ENCODE measurements at places on chromosomes 7 and 10.

- DNase-seq = no peak
Measured at GRCh38 chr7:156111-157007, 36.0 kb upstream of the FAM20C start.

- DNase-seq = no peak
Measured at GRCh38 chr7:82760831-82761230, 317.3 kb upstream of the CACNA2D1 start.

DNA sequence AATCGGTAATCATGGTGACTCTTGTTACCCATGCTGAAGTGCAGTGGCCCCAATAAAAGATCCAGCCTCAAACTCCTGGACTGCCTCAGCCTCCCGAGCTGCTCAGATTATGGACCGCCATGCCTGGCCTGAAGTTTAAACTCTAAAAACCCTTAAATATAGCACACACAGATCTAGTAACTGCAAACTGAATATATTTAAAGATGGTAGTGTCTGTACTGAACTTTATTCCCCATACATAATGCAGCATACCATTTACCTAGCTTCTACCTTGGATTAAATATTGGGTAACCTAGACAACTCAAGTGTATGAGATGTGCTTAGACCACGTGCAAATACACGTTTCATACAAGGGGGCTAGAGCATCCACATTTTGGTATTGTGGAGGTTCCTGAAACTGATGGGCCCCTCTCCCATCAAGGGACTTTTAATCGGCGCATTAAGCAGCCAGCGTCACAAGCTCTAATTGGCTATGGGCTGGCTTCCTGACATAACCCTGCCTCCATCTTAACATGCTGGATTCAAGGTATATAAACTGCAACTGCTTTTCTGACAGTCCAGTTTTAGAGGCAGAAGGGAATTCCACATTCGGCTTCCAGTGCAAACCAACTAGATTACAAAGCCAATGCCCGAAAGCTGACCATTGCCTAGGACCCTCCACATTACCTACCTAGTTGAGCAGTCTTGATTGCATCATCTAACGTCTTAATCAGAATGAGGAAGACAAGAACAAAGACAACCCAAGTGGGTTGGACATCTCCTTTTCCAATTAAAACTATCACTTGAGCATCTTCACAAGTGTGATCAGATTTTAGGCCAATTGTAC lies 13.0 kb downstream of the HNRNPA2B1 start:
- no peak for DNase-seq

DNA sequence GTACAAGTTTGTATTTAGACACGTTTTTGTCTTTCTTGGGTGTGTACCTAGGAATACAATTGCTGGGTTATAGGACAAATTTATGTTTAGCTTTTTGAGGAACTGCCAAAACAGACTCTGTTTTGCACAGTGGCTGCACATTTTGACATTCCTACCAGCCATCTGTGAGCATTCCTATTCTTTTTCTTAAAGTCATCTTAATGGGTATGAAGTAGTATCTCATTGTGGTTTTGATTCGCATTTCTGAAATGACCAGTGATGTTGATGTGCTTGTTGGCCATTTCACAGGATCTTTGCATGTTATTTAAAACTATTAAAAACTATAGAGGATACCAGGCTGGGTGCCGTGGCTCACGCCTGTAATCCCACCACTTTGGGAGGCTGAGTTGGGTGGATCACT lies 32.6 kb upstream of the IL15RA start:
- DNase-seq = no peak

- no peak for DNase-seq
Measured at GRCh38 chr10:110972231-110973134, 53.1 kb downstream of the SHOC2 start.

- no peak for DNase-seq
Measured at GRCh38 chr7:29421010-29421956, 142.4 kb upstream of the PRR15 start.

DNA sequence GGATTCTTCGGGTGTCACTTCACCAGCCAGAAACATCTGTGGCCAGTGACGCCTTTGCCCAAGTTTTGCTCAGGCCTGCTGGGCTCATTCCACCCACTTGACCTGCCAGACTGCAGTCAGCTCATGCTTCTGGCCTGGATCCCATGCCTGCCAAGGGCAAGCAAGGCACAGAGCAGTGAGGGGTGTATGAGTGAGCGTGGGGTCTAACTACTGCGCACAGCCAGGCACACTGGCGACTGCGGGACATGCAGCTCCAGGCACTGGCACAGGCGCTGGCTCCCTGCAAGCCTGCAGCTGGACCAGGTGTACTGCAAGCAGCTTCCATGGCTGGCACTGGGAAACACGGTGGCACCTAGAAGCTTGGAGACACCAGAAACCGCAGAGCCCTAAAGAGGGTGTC lies 80.1 kb downstream of the MTERF1 start:
- DNase-seq = no peak

DNA sequence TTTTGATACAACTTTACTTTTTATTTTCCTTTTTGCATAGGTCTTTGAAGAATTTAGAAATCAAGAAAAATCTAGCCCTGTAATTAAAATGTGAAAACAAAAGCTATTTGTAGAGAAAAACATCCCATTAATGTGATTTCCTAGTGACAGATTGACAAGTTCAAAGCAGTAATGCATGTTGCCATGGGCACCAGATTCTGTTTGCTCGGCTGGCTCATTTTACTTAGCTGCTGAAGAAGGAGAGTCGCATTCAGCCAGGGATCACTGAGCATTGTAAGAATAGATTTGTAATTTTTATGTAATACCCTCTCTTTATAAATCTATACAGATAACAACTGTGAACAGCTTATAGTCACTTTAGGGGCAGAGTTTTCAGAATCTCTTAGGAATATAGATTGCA lies 28.5 kb downstream of the DNAJB9 start:
- DNase-seq = no peak

DNA sequence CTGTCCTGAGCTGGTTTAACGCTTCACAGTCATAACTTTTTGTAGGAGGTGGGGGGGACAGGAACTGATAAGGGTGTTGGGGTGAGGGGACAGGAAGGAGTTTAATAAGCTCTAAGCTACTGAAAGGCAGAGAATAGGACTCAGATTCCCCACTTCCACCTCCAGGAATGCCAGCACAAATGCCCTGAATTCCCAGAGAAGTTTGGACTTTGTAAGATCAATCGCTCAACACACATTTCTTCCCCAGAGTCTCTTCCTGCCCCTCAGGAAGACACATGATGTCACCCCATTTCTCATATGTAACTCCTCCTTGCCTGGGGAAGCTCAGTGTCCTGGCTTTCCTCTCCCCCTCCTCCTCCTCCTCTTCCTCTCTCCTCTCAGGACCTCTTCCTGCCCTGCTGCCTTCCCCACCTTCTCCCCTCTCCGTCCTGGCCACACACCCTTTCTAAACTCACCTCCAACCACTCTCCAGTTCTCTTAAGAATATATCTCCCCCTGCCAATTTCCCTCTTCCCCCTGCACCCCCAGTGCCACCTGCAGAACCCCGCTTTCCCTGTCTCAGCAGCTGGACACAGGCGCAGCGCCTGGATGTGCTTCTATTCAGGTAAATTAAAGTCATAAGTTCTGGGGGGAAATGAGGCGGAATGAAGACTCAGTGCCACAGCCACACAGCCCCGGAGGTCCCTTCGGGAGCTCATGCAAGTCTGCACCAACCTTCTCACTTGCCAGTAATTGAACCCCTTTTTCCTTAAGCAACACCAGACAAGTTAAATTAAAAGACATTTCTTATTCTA lies 5.3 kb upstream of the LOXL4 start:
- DNase-seq = no peak

DNA sequence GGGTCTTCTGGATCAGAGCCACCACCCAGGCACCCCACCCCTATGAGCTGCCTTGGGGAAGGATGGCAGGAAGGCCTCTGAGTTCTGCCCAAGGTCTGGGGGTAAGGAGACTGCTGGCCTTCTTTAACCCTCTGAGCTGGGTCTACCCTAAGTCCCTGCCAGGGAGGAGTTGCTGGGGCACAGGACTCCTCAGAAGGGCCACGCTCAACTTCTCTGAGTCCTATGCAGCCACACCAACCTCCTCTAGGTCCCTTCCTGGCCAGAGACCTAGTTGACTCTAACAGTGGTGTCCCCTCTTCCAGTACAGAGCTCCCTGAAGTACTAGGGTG lies 2.6 kb upstream of the NEURL1 start:
- no peak for DNase-seq

- no peak for DNase-seq
Measured at GRCh38 chr7:98194672-98195457, 16.4 kb upstream of the BHLHA15 start.

GRCh38 chr7:139509535-139509934 lies 13.9 kb upstream of the CLEC2L start:
- DNase-seq = no peak

GRCh38 chr10:43981232-43981631 lies 332.6 kb upstream of the ZNF32 start:
- DNase-seq = no peak

DNA sequence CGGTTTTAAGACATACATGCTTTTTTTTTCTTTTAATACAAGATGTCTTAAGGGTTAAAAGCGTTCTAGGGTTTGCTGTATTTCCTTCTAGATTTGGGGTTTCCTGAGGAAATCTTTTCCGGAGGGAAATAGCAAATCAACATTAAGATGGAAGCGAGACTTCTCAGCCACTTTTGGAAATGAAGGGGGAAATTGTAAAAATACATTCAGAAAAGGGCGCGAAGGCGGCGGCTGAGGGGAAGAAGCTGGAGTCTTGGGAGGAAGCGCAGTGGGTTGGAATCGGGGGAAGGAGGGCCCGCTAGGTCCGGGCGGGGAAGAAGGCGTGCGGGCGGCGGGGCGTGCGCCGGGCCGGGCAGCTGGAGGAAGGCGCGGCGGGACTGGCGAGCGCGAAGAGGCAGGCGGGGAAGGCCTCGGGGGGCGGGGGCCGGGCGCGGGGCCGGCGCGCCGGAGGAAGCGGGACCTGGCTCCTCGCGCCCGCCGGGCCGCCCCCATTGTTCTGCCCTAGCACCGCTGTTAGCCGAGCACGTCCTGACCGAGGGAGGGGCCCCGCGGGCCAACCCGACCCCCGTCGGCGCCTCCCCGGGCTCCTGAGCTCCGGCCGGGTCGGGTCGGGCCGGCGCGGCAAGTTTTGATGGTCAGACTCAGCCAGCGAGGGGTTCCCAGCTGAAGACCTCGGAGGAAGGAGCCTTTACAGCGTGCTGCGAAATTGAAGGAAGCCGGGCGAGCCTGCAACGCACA lies 1.5 kb upstream of the SKIDA1 start:
- no peak for DNase-seq

GRCh38 chr7:2165239-2165609 lies 67.5 kb downstream of the MAD1L1 start:
- no peak for DNase-seq

DNA sequence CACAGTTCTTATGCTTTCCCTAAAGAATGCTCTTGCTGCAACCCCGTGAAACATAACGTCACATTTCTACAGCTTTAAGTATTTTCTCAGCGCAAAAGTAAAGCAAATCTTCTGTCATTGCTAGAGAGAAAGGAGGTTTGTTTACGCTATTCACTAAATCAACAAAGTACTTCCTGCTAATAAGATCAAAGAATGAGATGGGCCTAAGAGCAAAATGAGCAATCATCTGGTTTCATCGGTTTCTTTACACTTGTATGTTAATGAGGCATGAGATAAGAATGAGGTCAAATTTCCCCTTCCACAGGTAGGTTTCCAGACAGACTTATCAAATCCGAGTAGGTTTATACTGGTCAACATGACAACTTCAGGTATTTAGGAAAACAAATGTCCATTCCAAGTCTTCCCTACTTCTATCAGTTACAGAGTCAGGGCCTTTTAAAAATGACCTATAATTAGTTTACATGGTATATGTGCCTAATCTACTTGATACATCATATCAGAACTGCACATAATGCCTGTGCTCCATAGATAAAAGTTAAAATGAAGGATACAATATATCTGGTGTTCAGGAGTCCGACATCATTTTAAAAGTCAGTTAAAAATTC lies 8.4 kb downstream of the USP6NL start:
- DNase-seq = no peak

DNA sequence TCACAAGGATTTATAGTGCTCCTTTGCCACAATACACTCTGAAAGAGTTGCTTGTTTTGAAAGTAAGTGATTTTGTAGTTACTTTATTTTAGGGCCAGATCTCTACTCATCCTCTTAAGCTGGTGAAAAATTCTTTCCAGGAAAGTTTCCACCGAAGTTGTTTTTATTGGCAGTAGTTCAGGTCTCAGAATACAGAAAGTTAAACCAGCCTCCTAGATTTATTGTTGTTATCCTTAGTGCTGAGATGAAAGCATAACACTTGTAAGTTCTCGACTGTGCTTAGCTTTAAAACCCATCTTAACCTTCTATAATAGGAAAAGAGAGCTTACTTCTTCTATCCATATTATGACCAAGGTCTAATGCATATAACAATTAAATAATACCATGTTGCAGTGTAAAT lies 5.5 kb downstream of the AP3M1 start:
- DNase-seq = no peak

DNA sequence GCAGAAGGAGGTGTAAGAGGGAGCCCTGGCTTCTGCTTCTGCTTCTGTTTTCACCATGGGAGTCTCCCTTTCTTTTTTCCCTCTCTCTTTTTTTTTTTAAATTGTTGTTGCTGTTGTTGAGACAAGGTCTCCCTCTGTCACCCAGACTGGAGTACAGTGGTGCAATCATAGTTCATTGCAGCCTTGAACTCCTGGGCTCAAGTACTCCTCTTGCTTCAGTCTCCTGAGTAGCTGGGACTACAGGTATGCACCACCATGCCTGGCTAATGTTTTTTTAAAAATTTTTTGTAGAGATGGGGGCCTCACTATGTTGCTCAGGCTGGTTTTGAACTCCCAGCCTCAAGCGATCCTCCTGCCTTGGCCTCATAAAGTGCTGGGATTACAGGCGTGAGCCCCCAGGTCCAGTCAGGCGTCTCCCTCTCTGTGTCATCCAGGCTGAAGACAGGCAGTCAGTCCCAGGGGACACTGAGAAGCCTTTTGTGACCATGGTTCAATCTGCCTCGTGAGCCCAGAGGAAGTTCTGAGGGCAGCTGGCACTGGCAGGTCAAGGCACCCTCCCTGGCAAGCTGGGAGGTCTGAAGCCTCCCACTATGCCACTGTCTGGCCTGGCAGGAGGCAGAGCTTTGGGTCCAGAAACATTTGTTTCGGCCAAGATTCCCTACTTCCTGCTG lies 33.6 kb upstream of the NPFFR1 start:
- DNase-seq = no peak

DNA sequence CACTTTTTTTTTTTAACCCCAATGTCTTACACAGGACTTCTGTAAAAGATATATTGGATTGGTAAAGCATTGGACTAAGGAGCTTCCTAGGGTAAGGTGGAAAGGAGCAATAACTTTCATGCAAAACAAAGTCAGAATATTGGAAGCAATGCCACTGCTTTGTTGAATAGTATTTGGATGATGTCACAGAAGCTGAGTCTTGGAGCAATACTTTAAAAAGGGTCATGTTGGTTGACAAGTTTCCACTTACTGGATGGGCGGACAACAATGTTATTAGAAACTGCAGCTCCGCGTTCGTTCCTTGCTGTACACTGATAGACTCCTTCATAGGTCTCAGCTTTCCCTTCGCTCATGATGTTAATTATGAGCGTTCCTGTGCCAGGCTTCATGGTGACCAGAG lies 101.9 kb upstream of the LAMB4 start:
- DNase-seq = no peak
